ENCODE measurements at places on chromosomes 3 and 15. TPM values are rescaled to one million over a fixed set of nuclear protein-coding genes. Genes with fewer than 3 reads are reported as not detected.
A peak's percentile ranks its signal among the peaks of the same experiment; 100 is the strongest.

GRCh38 chr3:140403079-140403478, 274.8 kb upstream of the TRIM42 start:
- no peaks in the 10 kb centered on the region for H3K27me3 ChIP-seq
- no peak overlapping the region for H3K27ac ChIP-seq
- no peak overlapping the region for H3K4me3 ChIP-seq
- no peaks in the 10 kb centered on the region for H3K36me3 ChIP-seq

DNA sequence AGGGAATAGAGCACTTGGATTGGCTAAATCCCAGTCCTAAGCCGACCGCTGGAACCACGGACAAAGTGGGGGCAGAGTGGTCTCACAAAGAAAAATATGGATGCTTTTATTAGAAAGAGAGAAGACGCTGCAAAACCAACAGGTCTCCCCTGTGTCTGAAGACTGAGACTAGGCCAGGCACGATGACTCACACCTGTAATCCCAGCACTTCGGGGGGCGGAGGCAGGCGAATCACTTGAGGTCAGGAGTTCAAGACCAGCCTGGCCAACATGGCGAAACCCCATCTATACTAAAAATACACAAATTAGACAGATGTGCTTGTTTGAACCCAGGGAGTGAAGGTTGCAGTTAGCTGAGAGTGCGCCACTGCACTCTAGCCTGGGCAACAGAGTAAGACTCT, 61.8 kb downstream of the ZDHHC19 start:
- no peaks in the 10 kb centered on the region for H3K4me1 ChIP-seq
- no peak for DNase-seq
- no peak overlapping the region for H3K27ac ChIP-seq
- H3K27me3 ChIP-seq, result no peaks in the 10 kb centered on the region
- no peak overlapping the region for H3K4me3 ChIP-seq

- DNase-seq, result peak; percentile 82
- no peaks in the 10 kb centered on the region for H3K36me3 ChIP-seq
- peak overlapping the region; percentile 64 for H3K4me3 ChIP-seq
- peak overlapping the region; percentile 81 for H3K27ac ChIP-seq
- no peaks in the 10 kb centered on the region for H3K27me3 ChIP-seq
- H3K4me1 ChIP-seq, result no peaks in the 10 kb centered on the region
Measured at GRCh38 chr15:63599401-63600000, 2.3 kb downstream of the FBXL22 start.

GRCh38 chr15:34241376-34242330, 16.8 kb downstream of the EMC4 start:
- no peak overlapping the region for H3K4me3 ChIP-seq
- H3K27ac ChIP-seq, result no peak overlapping the region
- no peaks in the 10 kb centered on the region for H3K27me3 ChIP-seq
- H3K4me1 ChIP-seq, result no peaks in the 10 kb centered on the region
- DNase-seq, result no peak

- H3K4me1 ChIP-seq, result no peaks in the 10 kb centered on the region
- H3K4me3 ChIP-seq, result no peak overlapping the region
- H3K27ac ChIP-seq, result no peak overlapping the region
- no peaks in the 10 kb centered on the region for H3K36me3 ChIP-seq
Measured at GRCh38 chr15:55800216-55800615, 57.3 kb upstream of the PRTG start.

- no peaks in the 10 kb centered on the region for H3K36me3 ChIP-seq
- no peak overlapping the region for H3K27ac ChIP-seq
- no peaks in the 10 kb centered on the region for H3K27me3 ChIP-seq
- H3K4me3 ChIP-seq, result no peak overlapping the region
- DNase-seq, result no peak
Measured at GRCh38 chr15:70615435-70616310, 147.7 kb downstream of the UACA start.

- no peak for DNase-seq
- H3K27ac ChIP-seq, result peak overlapping the region; percentile 76
- H3K4me1 ChIP-seq, result no peaks in the 10 kb centered on the region
- no peaks in the 10 kb centered on the region for H3K36me3 ChIP-seq
- no peak overlapping the region for H3K4me3 ChIP-seq
- H3K27me3 ChIP-seq, result no peaks in the 10 kb centered on the region
Measured at GRCh38 chr3:172142864-172143451, 103.6 kb downstream of the FNDC3B start.

DNA sequence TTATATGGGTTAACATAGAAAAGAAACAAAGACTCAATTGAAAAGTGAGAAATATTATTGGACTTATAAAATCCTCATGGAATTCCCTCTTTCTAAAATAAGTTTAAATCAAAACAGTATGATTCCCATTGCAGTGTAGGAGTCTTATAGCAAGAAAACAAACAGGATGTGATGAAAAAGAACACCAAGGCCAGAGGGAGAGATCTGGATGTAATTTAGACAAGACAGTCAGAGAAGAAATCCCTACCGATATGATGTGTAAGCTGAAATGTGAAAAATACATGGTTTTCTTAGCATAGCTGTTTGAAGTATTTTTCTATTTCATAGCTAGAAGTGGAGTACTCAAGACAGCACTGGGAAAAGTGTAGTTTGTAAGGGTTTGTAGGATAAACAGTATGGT, 521.5 kb downstream of the RSL24D1 start:
- no peak overlapping the region for H3K4me3 ChIP-seq
- no peaks in the 10 kb centered on the region for H3K4me1 ChIP-seq
- no peaks in the 10 kb centered on the region for H3K36me3 ChIP-seq
- no peak overlapping the region for H3K27ac ChIP-seq
- DNase-seq, result no peak

- H3K4me3 ChIP-seq, result no peak overlapping the region
- H3K27ac ChIP-seq, result no peak overlapping the region
- no peak for DNase-seq
- H3K4me1 ChIP-seq, result no peaks in the 10 kb centered on the region
- H3K36me3 ChIP-seq, result no peaks in the 10 kb centered on the region
Measured at GRCh38 chr15:49313650-49314049, 109.4 kb upstream of the FGF7 start.

DNA sequence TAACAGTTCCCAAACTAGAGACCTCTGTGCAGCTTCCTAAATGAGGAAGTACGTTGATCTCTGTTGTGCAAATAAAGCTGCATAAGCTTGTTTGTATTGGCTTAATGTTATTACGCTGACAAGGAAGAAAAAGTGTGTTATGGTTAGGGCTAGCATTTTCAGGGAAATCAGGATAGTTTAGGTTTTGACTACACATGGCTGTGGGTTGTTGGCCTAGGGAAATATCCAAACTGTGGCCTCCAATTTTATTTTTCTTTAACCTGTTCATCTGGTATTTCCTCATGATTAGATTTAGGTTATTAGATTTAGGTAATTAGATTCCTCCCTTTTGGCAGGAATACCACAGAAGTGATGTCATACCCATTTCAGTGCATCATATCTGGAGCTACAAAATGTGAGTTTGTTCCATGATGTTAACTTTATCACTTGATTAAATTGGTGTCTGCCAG, 8.7 kb upstream of the MCCC1 start:
- H3K27ac ChIP-seq, result no peak overlapping the region
- no peaks in the 10 kb centered on the region for H3K36me3 ChIP-seq
- H3K27me3 ChIP-seq, result no peaks in the 10 kb centered on the region
- DNase-seq, result no peak
- H3K4me3 ChIP-seq, result no peak overlapping the region

GRCh38 chr15:81133782-81134461, at the start of gene CFAP161:
TSS of gene CFAP161 (plus strand) at chr15:81134270. CDS start at chr15:81134330, 60 bp downstream.
- H3K36me3 ChIP-seq, result no peaks in the 10 kb centered on the region
- H3K4me3 ChIP-seq, result peak within 1 kb of the TSS; percentile 3
- no peaks in the 10 kb centered on the region for H3K4me1 ChIP-seq
- no peak within 1 kb of the TSS for H3K27ac ChIP-seq
- peak; percentile 62 for DNase-seq
- H3K27me3 ChIP-seq, result no peaks in the 10 kb centered on the region

GRCh38 chr3:194281766-194282165, 69.4 kb downstream of the CPN2 start:
- no peaks in the 10 kb centered on the region for H3K4me1 ChIP-seq
- no peaks in the 10 kb centered on the region for H3K36me3 ChIP-seq
- DNase-seq, result peak; percentile 21

- H3K27ac ChIP-seq, result no peak overlapping the region
- DNase-seq, result no peak
- H3K36me3 ChIP-seq, result no peaks in the 10 kb centered on the region
- no peak overlapping the region for H3K4me3 ChIP-seq
- no peaks in the 10 kb centered on the region for H3K4me1 ChIP-seq
Measured at GRCh38 chr3:194584866-194585265, 48.4 kb downstream of the TMEM44 start.

DNA sequence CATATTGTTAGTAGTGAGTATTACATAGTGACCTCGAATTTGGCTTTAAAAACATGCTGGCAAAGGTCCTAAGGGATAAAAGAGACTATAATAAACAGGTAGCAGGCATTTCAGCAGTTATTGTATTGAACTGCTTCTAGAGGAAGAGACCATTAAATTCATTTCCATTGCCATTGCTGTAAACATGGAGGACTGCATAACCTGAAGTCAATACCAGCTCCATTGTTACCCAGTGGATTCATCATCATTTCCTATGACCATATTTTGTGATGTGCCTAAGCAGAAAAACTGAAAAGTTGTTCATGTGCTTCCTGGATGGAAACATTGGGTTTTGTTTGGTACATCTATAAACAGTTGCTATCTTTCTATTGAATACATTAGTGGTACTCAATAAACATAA, 482.5 kb upstream of the UBE2E2 start:
- H3K36me3 ChIP-seq, result no peaks in the 10 kb centered on the region
- H3K4me3 ChIP-seq, result no peak overlapping the region
- no peaks in the 10 kb centered on the region for H3K4me1 ChIP-seq
- H3K27ac ChIP-seq, result no peak overlapping the region
- H3K27me3 ChIP-seq, result no peaks in the 10 kb centered on the region

- H3K36me3 ChIP-seq, result no peaks in the 10 kb centered on the region
- no peak overlapping the region for H3K4me3 ChIP-seq
- no peaks in the 10 kb centered on the region for H3K4me1 ChIP-seq
- H3K27ac ChIP-seq, result no peak overlapping the region
- no peak for DNase-seq
Measured at GRCh38 chr3:14906355-14906971, 40.9 kb upstream of the NR2C2 start.

DNA sequence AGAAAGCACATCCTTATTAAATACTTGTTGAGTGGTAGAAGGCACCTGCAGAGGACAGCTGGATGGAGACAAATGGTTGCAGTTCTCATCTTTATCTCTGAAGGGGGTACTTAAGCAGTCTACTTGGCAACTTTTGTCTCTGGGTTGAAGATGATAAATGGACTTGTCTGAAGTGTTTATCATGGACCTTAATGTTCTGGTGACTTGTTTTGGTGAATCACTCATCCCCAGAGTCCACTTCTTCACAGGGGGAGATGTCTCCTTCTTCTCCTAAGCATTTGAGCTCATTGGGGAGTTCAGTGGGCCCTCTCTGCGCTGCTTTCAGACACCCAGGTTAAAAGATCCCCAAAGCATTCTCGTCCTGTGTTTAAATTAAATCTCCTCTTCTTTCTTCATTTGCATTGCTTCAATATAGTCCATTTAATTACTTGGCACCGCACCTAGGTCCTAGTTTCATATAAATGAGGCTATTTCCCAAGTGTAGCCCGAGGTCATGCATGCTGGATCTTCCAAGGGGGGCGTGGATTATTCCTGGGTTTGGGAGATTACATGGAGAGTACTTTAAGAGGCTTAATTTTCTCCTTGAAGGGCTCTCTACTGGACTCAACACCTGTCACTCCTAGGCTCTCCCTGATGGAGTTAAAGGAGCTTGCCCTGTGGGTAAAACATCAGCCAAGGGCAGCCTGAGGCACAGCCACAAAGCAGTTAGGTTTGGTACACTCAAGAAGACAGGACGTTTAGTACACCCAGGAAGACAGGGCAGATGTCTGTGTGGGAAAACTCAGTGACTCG, 239.3 kb upstream of the C2CD4B start:
- peaks cover 11% of the 10 kb centered on the region for H3K4me1 ChIP-seq
- H3K27ac ChIP-seq, result peak overlapping the region; percentile 48
- no peaks in the 10 kb centered on the region for H3K27me3 ChIP-seq
- DNase-seq, result no peak

DNA sequence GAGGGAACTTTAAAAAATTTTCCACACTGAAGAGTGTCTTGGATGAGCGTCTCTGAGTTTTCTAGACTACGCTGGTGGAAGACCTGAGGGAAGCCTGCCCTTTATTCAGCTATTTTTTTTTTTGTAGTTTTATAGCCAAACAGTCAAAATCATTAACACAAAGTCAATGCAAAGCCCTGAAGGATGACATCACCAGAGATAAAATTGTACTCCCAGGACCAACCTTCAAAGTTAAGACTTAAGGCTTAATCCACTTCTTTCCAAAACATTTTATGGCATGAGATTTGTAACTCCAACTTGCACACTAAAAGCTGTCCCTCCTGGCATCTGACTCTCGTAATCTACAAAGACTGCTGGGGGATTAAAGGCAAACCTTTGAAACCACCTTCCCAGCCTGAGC, 263.4 kb upstream of the LYSMD4 start:
- DNase-seq, result no peak
- no peaks in the 10 kb centered on the region for H3K36me3 ChIP-seq
- H3K4me3 ChIP-seq, result no peak overlapping the region
- no peaks in the 10 kb centered on the region for H3K27me3 ChIP-seq

DNA sequence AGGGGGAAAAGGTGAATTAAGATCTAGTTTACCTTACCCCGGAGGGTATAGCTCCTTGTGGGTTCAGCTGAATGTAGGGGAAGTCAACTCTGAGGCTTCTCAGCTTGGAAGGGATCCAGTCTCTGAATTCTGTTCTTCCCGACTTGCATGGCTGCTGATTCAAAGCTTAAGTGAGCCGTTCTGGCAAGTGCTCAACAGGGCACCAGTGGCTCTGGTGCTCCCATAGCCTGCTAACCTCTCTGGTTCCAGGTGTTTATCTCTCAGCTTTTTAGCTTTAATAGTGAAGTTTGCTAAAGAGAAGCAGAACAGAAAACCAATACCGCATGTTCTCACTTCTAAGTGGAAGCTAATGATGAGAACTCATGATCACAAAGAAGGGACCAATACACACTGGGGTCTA, 46.3 kb upstream of the RBP1 start:
- H3K27me3 ChIP-seq, result no peaks in the 10 kb centered on the region
- H3K27ac ChIP-seq, result no peak overlapping the region
- H3K4me1 ChIP-seq, result no peaks in the 10 kb centered on the region
- DNase-seq, result no peak
- no peak overlapping the region for H3K4me3 ChIP-seq

DNA sequence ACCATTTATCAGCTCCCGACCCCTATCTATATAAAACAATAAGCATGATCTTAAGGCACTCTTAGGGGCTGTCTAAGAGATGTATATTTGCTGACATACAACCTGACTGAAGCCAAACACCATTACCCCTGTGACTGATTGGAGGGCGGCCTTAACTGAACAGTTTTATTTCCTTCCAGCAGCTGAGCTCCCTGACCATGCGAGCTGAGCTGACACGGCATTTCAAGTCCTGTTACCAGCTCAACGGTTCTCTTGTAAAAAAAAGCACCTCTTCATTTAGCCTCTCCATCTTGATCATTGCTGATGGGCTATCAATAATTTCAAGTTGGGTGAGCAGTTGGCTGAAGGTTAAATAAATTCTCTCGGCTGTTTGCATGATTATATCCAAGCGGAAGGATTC, 33.4 kb upstream of the BNIP2 start:
- no peaks in the 10 kb centered on the region for H3K27me3 ChIP-seq
- H3K4me3 ChIP-seq, result no peak overlapping the region
- H3K4me1 ChIP-seq, result no peaks in the 10 kb centered on the region
- DNase-seq, result no peak

The WWTR1 gene
- 62.7 TPM for total RNA-seq

The CRTC3 gene
- total RNA-seq, result 33.1 TPM

The SI gene
- total RNA-seq, result 33.8 TPM

The TNFSF10 gene
- total RNA-seq, result 52.0 TPM
